ENCODE measurements at places on chromosomes 2 and 18.

DNA sequence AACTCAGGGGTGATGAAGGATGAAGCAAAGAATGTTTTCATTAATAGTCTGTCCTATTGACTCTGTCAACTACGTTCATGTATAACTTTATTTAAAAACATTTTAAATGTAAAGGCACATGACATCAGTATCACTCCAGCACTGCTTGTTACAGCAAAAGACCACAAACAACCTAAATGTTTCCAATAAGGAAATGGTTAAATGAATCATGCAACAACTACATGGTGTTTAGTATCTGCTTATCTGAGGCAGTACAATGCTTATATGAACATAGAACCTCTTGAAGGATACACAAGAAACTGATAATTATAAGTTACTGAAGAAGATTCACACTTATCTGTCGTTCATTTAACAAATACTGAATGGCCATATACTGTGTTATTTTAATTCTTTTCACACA lies 8.4 kb downstream of the BARD1 start:
- DNase-seq: no peak

- no peak for DNase-seq
Observed at GRCh38 chr2:46150445-46150955, 146.7 kb upstream of the EPAS1 start.

GRCh38 chr2:16185801-16186272 lies 245.5 kb downstream of the MYCN start:
- no peak for DNase-seq

- no peak for DNase-seq
Observed at GRCh38 chr18:45688833-45689232, 35.1 kb upstream of the SLC14A1 start.

- DNase-seq: no peak
Observed at GRCh38 chr2:83587309-83587708, 871.8 kb downstream of the SUCLG1 start.

DNA sequence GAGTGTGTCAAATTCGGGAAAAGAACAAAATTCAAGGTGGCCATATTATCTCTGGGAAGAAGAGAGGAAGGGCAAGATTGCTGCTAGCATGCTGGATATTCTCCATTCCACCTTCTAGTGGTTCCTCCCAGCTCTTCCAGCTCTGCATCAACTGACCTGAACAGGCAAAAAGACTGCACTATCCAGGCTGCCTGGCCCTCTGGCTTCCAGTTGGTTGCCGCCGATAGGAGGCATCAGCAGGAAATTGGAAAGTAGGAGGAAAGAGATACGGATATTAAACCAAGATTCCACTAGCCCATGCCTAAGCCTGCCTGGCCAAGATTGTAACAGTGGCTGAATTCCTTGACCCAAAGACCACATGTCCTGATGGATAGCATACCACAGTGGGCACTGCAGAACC lies 1.7 kb upstream of the RTTN start:
- no peak for DNase-seq

DNA sequence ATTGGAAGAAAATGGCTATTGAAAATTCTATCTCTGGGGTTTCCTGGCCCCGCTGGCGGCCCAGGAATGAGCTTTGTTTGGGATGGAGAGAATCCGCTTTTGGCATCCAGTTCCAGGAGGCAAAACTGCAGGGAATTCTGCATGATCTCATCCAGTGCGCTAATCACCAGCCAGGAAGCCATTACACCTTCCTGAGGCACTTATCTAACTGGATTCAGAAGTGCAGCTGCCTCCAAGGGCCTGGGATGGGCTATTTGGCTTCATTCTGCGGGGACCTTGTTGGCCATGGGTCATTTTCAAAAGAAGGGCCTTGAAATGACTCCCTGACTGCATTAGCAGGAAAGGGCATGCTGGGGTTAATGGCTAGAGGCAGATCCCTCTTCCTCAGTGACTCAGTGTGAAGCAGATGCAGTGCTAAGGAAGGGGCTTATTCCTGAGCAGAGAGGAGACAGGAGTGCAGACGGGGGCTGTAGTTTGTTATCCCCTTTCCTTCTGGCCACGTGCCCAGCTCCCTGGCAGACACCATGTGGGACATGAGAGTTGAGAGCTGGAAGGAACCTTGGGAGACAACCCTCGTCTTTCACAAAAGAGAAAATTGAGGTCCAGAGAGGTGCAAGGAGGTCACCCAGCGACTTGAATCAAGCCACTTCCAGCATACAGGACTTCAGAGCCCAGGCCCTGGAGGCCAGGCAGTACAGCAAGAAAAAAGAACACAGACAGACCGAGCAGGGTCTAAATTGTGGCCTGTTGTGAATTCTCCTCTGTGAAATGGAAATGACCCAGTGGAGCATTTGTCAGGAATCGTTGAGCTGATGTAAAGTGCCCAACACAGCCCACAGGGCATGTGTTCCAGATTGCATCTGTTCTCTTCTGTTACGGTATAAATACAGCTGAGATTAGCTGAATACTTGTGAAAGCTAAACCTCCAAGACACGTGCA lies 161.8 kb downstream of the PRKCE start:
- DNase-seq: no peak

DNA sequence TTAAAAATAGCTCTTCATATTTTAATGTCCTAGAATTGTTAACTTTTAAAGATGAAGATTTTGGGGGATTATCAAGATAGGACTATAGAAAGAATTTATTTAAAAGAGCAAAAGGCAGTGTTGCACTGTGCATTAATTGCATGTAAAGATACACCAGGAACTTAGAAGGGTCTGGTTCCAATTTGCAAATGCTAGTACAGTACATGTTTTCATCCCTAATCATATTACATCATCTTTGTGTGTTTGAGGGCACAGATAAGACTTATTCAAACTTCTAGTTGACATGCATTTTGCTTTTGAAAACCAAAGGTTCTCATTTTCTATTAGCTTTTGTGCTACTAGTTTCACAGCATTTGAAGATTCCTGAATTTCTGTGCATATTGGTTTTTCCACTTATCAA lies 231.7 kb upstream of the LYPD1 start:
- DNase-seq: no peak

GRCh38 chr2:173414823-173415322 lies 60.2 kb downstream of the CDCA7 start:
- DNase-seq: no peak

DNA sequence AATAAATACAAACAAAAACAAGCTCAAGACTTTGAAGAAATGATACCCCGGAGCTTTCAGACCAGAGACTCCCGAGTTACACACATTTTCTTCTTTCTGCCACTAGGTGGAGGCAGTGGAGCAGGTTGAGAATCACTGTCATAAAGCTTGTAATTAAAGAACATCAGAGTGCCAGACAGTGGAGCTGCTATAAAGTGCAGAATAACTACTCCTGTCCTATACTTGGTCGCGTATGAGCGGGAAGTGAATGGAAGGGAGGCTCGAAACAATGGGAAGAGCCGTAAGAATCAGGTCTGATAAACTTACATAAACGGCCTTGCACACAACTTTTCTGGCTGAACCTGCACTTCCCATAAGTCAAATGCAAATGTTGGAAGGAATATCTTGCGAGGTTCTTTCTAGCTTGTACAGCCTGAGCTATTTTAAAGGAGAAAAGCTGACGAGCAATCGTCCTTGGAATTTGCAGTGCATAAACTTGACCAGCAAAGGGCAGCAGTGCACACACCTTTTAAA lies 189.0 kb downstream of the RPIA start:
- DNase-seq: peak; percentile 14

- no peak for DNase-seq
Observed at GRCh38 chr2:104749856-104750460, 104.0 kb upstream of the POU3F3 start.

GRCh38 chr2:30692829-30693275 lies 114.4 kb downstream of the CAPN13 start:
- DNase-seq: no peak

DNA sequence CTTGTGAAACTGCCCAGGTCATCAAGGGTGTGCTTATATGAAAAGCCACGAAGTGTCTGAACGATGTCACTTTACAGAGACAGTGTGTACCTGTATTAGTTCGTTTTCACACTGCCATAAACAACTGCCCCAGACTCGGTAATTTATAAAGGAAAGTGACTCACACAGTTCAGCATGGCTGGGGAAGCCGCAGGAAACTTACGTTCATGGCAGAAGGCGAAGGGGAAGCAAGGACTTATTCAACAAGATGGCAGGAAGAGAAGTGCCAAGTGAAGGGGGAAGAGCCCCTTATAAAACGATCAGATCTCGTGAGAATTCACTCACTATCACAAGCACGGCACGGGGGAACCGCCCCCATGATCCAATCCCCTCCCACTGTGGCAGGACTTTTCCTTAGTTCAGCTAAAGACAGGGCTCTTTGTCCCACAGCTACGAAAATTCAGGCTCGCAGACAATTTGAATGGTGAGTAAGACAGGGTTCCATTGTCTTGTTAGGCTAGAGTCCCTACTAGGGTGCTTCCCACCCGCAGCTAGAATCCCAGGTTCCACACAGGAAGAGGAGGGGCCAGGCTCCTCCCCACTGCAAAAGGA lies 20.1 kb downstream of the TMEM177 start:
- no peak for DNase-seq

DNA sequence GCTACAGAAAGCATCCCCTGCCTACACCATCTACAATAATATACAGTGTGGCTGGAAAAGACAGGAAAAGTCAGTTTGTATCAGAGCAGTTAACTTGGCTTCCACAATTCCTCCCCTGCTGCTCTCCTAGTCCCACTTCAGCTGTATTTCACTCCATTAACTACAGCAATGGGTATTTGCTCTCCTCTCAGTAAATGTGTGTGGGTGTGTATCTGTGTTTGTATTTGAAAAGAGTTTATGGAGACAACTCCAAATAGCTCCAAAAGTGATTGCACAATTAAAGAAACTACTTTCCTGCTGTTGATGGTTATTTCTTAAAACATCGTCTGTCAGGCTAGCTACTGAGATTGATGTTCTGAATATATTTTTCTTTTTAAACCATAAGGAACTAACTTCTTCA lies 333.7 kb upstream of the FIGN start:
- no peak for DNase-seq

DNA sequence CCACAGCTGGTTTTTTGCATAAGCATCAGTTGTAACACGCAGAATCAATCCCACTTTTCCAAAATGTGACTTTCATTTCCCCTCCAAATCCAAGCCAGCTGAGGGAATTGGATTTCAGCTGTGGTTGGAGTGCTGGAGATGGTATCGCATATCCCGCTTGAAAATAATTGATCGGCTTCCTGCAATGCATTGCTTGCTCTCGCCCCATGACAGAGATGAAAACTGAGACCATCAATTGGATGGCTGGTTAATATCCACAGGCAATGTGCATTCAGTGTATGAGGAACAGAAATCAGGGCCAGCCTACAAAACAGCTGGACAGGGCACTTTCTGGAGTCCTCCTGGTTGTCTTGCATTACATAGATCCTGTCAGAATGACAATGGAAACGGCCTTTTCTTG lies 135.3 kb downstream of the MAIP1 start:
- no peak for DNase-seq

- DNase-seq: no peak
Observed at GRCh38 chr2:101305035-101305434, 3.5 kb downstream of the RNF149 start.

DNA sequence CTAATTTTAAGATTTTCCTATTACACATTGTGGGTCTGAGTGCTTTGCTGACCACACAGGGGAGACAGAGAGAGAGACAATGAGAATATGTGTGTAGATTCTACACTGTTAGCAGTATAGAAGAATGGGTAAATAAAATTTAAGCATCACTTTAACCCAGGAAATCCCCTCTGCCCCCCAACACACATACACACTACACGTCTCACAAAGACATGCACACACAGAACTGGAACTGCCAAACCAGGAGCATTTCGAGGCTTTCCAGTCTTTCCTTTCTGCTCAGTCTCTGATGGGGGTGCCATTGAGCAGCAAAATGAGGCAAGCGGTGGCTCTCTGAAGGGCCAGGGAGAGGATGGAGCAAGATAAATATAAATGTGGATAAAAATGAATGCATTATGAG lies 2.5 kb downstream of the MERTK start:
- no peak for DNase-seq

DNA sequence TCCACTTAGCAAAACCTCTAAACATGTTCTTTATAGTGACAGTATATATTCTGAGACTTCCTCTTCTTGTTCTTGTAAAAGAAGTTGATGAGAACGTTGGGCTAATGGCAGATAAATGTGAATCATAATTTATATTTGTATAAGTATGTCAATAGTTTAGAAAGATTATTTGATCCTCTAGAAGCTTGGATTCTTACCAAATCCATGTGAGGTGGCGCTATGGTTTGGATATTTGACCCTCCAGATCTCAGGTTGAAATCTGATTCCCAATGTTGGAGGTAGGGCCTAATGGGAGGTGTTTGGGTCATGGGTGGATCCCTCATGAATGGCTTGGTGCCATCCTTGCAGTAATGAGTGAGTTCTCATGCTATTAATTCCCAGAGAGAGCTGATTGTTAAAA lies 29.8 kb upstream of the SCN1A start:
- DNase-seq: no peak

- no peak for DNase-seq
Observed at GRCh38 chr2:127071901-127072328, 35.0 kb downstream of the BIN1 start.

- no peak for DNase-seq
Observed at GRCh38 chr18:75123113-75123512, 85.8 kb downstream of the PTGR3 start.

GRCh38 chr2:145460112-145460511 lies 940.2 kb upstream of the ZEB2 start:
- DNase-seq: no peak

GRCh38 chr2:173588931-173589369 lies 234.3 kb downstream of the CDCA7 start:
- no peak for DNase-seq

- no peak for DNase-seq
Observed at GRCh38 chr18:6949800-6950586, 167.6 kb downstream of the LAMA1 start.

GRCh38 chr2:69214898-69215297 lies 172.1 kb downstream of the GFPT1 start:
- no peak for DNase-seq

DNA sequence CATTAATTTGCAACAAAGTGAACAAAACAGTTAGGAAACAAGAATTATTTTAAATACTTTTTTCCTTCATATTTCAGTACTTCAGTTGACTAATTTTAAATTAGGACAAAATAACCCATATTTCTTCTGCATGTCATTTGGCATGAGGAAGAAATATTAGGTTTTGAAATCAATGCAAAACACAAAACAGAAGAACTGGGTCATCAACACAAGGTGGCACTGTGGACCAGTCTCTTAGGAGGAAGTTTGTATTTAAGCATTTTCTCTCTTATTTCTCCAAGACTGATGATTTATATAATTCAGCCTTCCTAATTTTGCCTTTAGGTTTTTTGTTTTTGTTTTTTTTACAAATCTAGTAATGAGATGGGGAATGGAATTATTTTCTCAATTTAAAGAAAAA lies 352.8 kb upstream of the KCNH7 start:
- DNase-seq: peak; percentile 39

GRCh38 chr2:238808761-238809160 lies 39.1 kb upstream of the TWIST2 start:
- DNase-seq: no peak

GRCh38 chr2:54641988-54642387 lies 81.5 kb upstream of the EML6 start:
- no peak for DNase-seq

- DNase-seq: no peak
Observed at GRCh38 chr2:84836215-84836614, 44.7 kb downstream of the TRABD2A start.

GRCh38 chr2:9703085-9703678 lies 72.4 kb upstream of the YWHAQ start:
- peak; percentile 83 for DNase-seq

All from AG09309 (cell line).